ENCODE measurements at places on chromosomes 13 and 19. TPM values are rescaled to one million over a fixed set of nuclear protein-coding genes. Genes with fewer than 3 reads are reported as not detected.
A peak's percentile ranks its signal among the peaks of the same experiment; 100 is the strongest.

CLEC4G gene
- 0.52 TPM for total RNA-seq

EID2 gene
- 22.8 TPM for total RNA-seq

- no peak for DNase-seq
Measured at GRCh38 chr13:110575322-110576069, 14.0 kb upstream of the RAB20 start.

DNA sequence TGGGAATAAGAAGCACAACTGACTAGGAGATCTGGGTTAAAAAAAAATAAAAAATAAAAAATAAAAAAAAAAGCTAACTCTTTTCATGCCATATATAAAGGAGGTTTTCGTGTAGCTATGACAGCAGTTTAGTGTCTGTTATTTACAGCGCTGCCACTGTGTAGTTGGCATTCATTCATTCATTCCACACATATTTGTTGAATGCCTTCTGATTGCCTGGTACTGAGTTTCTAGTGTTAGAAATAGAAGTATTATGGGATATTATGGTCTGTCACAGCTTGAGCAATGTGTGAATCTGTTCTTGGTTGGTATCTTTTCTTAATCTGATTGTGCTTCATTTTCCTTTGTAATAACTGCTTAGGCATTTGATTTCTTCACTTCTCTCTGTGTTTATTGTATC, 237.4 kb downstream of the NBEA start:
- DNase-seq, result no peak

- DNase-seq, result no peak
Measured at GRCh38 chr13:109745702-109746101, 40.7 kb downstream of the IRS2 start.

GRCh38 chr13:31160857-31161556, 697 bp downstream of the HSPH1 start:
- peak; percentile 54 for DNase-seq

DNA sequence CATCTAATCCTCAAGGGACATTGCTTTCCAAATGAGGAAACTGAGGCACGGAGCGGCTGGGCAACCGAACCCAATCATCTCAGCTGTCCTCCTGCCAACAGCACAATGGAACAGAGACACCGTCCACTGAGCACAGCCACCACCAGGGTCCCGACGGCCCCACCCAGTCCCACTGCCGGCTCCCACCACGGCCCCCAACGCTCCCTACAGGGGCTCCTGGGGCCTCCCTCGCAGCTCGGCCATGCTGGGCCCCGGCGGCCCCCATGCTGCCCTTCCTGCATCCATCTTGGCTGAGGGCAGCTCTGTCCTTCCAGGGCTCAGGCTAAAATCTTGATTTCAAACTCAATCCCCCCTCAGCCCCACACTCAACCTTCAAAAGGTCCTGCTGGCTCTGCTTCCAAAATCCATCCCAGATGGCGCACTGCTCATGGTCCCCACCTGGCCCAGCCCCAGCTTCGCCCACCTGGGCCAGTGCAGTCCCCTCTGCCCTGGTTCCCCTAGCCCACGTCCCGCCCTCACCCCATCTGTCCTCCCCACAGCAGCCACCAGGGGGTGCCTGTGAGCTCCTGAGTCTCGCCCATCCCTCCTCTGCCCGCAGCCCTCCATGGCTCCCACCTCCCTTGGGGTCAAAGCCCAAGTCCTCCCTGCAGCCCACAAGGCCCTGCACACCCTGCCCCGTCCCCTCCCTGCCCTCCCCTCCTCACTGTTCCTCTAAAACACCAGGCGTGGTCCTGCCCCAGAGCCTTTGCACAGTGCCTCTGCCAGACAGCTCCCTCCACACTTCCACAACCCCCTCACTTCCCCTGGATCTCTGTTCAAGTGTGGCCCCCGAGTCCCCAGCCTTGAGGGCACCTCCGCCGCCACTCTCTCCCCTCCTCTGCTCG, 7.9 kb downstream of the PIP5K1C start:
- no peak for DNase-seq

DNA sequence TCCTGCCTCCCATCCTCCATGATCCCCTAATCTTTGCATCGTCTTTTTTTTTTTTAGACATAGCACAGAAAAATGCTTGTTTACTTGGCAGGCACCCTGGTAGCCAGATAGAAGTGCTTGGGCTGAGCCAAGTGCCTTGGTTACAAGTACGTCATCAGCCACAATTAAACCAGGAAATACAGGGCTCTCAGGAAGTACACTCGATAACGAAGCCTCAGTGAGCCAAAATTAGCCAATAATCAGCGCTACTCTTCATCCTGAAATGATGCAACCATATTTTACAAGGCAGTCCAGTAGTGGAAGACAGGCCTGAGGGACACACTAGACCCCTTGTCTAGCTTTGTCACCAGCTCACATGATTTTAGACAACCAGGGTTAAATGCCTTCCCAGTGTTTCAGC, 194.0 kb upstream of the NBEA start:
- no peak for DNase-seq

DNA sequence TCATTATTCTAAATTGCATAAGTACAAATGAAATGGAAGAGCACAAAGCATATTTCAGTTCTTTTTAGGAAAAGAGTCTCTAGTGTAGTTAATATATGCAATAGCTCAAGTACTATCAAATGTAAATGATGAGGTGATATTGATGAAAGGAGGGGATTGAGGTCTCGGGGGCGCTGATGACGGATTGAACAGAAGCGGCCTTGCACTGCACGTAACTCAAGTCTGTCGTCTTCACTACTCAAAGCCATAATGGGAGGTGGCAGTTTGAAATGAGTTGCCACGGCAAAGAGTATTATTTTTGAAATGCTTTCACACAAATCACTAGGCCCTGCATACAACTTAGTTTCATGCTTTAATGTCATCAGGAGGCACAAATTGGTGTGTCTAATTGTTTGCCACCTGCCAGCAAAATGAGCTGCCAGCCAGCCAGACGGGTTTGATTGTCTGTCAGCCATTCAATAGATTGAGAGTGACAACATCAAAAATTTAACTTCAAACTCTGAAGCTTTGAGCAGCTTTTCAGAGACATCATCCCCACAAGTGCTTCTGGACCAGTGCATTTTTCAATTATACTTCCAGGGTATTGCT, 256.6 kb downstream of the NBEA start:
- DNase-seq, result no peak

GRCh38 chr13:94228763-94229162, 250.7 kb downstream of the DCT start:
- DNase-seq, result no peak
